ENCODE measurements at places on chromosomes 5 and 9.
A peak's percentile ranks its signal among the peaks of the same experiment; 100 is the strongest.

DNA sequence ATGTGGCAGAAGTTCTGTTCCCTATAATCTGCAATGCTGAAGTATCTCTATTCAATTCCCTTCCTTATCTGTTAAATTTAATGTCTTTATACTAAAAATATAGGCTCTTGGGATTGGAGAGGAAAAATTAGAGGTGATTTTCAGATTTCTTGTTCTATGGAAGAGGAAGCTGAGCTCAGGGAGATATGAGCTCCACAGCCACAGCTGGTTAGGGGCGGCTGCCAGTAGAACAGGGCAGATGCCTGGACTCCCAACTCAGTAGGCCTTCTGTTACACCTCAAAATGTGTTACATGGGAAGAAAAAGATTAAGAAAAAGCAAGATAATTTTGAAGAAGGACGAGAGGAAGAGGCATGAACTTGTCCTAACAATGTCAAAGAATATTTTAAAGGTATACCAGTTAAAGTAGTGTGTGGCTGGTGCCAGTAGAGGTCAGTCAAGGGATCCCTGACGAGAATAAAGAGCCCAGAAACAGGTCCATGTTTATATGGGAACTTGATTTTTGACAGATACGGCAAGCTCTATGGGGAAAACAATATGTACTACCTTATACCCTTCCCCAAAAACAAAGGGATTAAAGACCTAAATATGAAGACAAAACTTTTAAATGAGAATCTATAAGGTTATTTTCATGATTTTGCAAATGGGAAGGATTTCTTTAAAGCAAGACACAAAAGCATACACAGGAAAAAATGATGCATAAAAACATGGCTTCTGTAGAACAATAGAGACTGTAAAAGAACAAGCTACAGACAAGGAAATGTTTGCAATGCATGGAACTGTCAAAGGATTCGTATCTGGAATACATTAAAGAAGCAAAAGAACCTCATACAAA lies 28.7 kb downstream of the DNAJC21 start:
- no peak for DNase-seq

- no peak for DNase-seq
Measured at GRCh38 chr9:104915753-104916152, 12.2 kb downstream of the ABCA1 start.

DNA sequence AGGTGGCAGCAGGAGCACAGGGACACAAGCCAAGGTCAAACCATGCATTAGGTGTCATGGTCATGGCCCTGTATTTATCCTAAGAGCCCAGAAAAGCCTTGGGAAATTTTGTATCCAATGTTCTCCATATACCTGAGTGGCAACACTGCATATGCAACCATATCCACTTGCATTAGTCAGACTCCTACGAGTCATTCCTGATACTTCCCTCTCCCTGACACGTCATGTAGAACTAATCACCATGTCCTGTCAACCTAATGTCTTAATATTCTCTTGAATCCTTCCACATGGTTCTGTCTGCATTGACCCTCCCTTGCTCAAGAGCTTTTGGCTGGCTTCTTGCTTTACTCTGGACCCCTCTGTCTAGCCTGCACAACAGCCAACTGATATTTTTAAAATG lies 9.4 kb downstream of the SCGB3A2 start:
- DNase-seq, result no peak

GRCh38 chr9:113538131-113538530 lies 74.6 kb downstream of the RGS3 start:
- no peak for DNase-seq

DNA sequence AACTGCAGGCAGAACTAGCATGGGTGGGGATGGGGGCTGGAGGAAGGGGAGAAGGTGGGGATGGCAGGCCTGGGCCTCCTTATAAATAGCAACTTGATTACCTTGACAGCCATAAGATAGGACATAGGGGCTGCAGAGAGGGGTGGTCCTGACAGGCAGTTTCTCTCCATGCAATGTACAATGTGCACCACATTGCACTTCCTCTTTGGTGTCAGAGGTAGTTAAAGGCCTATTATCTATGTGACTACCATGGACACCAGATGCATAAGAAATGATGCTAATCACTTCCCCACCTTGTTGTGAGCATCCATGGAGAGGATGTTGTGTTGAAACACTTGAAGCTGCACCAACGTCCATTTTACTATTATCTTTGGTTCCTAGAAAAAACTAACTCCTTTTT lies 20.2 kb upstream of the SUB1 start:
- no peak for DNase-seq

GRCh38 chr9:84710701-84711397 lies 41.3 kb downstream of the NTRK2 start:
- DNase-seq, result no peak

DNA sequence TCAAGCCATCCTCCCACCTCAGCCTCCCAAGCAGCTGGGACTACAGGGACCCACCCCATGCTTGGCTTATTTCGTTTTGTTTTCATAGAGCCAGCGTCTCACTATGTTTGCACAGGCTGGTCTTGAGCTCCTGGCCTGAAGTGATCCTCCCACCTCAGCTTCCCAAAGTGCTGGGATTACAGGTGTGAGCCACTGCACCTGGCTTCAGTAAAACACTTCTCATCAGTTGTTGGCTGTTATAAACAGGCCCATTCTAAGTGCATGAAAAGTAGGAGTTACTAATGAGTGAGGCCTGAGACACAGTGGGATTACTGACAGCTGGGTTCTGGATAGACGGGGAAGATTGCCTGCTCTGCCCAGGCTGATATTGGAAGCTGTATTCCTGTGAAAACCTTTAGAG lies 3.5 kb downstream of the CRB2 start:
- no peak for DNase-seq

DNA sequence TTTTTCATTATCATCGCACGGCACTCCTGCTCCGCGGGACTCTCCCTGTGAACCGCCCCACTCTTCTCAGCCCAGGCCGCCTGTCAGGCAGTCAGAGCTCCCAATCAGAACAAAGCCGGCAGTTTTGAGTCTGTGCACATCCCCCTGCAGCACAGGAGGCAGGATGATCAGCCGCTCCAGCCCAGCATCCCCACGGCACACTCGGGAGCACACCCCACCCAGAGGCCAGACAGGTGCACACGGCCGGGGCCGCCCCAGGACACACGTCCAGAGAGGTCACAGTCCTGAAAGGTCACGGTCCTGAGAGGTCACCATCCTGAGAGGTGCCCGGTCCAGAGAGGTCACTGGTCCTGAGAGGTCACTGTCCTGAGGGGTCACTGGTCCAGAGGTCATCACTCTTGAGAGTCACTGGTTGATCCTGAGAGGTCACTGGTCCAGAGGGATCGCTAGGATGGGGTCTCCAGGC lies 8.4 kb downstream of the TPPP start:
- no peak for DNase-seq

GRCh38 chr5:136016945-136017530 lies 11.8 kb upstream of the TGFBI start:
- DNase-seq, result no peak

DNA sequence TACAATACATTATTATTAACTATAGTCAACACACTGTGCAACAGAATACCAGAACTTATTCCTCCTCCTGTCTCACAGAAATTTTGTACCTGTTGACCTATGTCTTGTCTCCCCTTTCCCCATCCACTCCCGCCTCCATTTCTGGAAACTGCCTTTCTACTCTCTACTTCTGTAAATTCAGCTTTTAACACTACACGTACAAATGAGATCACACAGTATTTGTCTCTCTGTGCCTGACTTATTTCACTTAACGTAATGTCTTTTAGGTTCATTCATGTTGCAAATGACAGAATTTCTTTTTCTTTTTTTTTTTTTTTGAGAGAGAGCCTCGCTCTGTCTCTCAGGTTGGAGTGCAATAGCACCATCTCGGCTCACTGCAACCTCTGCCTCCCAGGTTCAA lies 19.5 kb downstream of the MEF2C start:
- no peak for DNase-seq

DNA sequence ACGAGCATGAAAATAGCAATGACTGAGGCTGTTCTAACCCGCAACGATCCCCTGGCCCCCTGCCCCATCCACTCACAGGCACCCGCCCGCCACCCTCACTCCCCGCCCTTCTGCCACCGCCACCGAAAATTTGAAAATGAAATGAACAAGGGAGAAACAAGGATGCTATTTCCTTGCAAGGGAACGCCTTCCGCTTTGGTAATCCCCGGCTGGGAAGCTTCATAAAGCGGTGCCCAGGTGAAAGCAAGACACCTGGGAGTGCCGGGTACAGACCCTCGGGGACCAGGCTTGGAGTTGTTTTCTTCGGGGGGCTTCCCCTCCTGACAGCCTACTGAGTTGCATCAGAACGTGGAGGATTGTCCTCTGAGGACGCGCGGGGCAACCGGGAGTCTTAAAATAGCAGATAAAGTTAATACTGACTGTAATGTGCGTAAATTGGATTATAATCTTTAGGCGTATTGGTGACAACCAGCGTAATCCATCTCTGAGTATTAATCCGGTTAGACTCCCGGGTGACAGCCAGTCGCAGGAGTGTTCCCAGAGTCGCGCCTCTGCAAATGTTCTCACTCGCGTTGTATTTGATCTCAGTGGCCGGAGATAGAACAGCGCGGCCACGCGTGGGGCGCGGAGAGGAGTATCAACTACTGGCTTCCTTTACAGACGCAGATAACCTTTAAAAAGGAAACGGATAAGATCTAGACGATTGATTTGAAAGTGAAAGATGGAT lies 885 bp upstream of the MLLT3 start:
- no peak for DNase-seq

DNA sequence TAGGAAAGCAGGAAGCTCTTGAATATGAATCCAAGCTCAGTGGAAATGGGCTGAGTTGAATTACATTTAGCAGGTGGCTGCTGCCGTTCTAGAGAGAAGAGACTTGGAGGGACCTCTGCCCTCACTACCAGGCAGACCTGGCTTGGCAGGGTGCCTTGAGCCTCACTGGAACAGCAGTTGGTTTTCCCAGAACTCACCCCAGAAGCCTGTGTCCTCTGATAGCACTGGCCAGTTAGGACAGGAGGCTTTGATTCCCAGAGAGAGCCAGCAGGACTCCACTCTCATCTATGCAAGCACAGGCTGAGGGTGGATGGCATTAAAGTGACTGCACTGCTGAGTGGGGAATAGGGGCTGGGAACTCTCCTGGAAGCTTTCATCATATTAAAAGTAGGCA lies 54.8 kb downstream of the PWWP2A start:
- DNase-seq, result no peak

GRCh38 chr9:126526218-126527108 lies 87.3 kb upstream of the LMX1B start:
- no peak for DNase-seq

DNA sequence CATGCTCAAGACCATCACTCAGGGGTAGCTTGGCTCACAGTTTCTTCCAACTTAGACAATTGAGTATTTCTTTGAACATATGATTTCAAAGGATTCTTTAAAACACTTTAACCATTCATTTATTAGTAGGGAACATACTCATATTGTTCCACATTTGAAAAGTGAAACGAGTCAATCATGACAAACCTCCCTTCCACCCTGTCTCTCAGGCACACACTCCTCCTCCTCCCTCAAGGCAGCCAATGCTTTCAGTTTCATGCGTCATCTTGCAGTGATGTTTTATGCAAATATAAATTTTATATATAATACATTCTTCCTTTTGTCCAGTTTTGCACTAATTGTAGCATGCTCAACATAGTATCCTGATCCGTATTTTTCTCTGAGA lies 126.0 kb upstream of the BOD1 start:
- DNase-seq, result no peak

DNA sequence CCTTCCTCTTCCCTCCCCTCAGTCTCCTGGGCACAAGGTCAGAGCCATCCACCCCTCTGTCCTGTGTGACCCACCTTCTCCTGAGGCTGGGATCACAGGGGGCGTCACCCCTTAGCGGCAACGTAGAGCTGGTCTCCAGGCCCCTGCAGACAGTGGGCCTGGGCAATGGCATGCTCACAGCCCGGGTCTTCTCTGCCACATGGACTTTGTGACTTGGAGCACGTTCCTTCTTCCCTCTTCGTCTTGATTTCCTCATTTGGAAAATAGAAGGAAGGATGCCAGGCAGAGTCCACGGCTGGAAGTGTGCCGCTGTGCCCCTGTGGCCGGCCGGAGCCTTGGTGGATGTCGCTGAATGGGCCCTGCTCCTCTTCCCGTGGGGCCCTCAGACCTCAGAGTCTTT lies 10.0 kb downstream of the RXRA start:
- no peak for DNase-seq

GRCh38 chr5:150214289-150214688 lies 24.4 kb downstream of the SLC6A7 start:
- DNase-seq, result no peak

- DNase-seq, result peak; percentile 42
Measured at GRCh38 chr9:36798350-36799065, 225.8 kb downstream of the MELK start.

DNA sequence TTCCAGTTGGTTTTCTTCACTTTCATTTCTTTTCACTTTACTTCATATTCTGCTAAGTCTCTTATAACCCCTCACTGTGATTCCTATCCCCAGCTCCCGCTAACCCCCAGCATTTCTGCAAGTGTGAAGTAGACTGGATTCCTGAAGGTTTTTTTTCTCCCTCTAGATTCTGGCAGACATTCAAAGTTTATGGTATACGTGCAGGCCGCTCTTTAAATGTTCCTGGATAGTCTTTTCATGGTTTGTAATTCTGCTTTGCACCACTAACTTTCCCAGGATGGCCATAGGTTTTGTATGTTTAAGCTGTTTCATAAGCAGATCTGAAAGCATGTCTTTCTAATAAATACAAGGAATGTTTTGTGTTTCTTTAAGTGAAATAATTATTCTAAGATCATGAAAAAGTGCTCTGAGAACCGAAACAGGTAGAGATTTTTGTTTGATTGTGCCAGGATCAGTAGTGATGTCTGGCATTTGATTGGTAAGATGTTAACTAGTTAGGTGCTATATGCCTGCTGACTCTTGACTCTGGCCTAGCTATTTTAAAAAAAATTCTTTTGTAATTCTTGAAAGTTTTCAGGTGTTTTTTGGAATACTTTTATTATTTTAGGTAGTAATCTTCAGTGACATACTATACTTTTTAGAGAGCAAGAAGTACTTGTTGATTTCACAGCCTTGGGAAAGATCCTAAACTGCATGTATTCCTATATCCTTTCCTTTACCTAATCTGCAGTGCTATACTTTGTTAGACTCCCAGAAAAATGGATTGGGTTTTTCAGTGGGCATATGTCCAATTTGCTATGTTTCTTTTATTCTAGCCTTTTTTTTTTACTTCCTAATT lies 29.7 kb downstream of the CNOT6 start:
- no peak for DNase-seq

GRCh38 chr9:137437691-137438590 lies 3.2 kb downstream of the ENTPD8 start:
- no peak for DNase-seq

GRCh38 chr5:39427229-39427628 lies 2.4 kb upstream of the DAB2 start:
- DNase-seq, result peak; percentile 40

DNA sequence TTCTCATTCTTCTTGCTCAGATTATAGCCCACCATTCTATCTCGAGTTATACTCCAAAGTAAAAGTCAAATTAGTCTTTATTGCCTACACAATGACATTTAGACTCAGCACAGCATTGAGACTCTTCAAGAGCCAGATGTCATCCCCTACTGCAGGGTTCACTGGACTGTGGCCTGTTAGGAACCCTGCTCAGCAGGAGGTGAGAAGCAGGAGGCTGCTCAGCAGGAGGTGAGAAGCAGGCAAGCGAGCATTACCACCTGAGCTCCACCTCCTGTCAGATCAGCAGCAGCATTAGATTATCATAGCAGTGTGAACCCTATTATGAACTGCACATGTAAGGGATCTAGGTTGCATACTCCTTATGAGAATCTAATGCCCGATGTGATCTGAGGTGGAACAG lies 12.7 kb upstream of the LIFR start:
- no peak for DNase-seq
